ENCODE measurements at places on chromosomes 12 and 14. TPM values are rescaled to one million over a fixed set of nuclear protein-coding genes. Genes with fewer than 3 reads are reported as not detected.

DNA sequence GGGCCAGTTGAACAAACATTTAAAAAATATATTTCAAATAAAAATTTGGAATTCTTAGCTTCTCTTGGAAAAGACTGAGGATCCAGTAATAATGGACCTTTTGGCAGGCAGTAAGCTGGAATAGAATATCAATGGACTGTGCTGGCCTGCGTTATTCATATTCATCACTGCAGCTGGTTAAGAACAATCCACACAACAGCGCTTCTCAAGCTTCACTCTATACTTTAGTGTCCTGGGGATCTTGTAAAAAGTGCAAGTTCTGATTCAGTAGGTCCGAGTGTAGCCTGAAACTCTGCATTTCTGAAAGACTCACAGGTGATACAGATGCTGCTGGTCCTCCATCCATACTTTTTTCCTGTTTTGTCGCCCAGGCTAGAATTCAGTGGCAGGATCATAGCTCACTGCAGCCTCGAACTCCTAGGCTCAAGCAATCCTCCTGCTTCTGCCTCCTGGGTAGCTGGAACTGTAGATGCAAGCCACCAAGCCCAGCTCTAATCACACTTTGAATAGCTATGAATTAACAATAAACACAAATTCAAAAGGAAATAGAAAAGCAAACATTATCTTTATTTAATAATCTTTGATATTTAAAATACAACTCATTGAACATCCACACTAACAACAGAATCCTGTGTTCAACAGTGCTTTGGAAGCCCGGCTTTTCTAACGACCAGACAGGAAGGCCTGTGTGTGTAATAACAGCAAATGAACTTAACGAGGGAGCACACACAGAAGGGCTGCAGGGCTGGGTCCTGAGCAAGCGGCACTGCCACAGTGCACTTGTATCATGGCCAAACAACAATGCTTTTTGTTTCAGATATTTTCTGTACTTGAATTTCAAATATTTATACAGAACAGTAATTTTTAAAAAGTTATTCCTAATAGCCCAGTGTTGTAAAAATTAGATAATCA is 18.4 kb upstream of the TRIP11 start:
- no peak for DNase-seq

DNA sequence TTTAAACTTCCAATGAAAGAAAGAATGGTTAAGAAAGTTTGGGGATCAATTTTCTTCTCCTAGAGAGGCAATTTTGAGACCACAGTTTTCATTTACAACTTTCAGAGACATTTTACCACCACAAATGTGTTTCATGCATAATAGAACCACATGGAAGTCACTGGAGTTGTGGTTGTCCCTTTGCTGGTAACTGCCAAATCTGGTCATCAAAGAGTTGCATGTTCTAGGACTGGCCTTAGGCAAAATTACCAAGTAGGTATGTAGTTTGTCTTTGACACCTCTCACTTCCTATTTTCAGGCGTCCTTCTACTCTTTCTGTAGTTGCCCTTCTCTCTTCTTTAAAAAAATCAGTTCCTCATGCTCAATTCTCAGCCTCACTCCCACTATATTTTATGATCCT is 54.3 kb upstream of the TMX1 start:
- DNase-seq: no peak

DNA sequence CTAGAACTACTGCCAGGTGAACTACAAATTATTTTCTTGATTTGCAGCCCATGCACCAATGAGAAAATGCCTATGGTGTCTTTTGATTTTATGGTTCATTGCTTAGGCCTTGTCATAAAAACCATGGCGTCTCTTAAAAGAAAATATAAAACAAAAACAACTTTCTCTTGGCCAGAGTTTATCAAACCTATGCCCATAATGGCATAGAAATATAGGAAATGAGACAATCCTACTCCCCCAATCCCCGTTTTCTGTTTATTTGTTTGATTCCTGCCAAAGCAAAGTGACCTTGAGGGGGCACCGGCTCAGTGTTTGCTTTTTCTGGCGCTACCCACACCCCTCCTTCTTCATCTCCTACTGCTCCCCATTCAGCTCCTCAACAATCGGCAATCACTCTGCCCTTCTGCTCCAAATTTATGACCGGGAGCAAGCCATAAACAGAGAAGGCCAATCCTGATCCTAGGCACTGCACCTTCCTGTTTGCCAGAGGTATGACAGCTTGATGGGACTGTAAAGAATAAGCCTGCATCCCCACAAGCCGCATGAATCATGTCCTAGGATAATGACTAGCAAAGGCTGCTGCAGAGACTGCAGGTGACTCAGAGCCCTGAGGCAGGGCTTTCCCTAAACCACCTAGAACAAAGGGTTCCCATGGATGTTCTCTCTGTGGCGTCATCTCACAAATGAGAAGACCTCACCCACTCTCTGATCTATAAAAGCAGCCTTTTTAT is 874.9 kb downstream of the NRXN3 start:
- no peak for DNase-seq

DNA sequence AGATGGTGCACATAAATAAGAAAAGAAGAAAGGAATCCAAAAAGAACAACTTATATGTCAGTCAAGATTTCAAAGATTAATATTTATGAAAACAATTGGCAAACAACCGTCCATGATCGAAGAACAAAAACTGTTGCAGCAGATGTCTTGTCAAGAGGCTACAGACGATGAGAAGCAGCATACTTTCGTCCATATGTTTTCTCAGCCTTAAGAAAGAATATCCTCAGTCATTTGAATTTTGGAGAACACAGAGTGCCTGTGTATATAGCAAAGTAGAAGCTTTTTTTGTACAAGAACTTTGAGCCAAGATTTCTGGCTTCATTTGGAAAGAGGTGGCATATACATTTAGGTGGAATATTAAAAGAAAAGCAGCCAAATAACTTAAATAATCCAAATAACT is 297.2 kb downstream of the ITPR2 start:
- no peak for DNase-seq

DNA sequence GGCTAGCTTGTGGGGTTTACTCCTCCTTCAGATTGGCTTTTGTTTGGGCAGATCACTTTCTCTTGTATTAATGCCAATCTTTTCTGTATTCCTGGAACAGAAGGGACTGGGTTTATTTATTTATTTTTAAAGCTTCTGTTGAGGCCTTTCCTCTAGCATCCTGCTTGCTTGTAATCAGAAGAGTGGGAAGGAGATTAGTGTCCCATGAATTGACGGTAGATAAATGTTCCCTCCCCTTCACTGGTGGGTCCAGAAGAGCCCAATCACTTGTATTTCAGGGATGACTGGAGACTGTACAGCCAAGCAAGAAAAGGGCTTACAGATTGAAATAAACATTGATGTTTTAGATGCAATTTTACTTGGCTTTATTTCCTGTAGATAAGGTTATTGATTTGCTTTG is 71.0 kb downstream of the LIN52 start:
- no peak for DNase-seq

- no peak for DNase-seq
Observed at GRCh38 chr14:95519699-95520098, 3.2 kb upstream of the SYNE3 start.

DNA sequence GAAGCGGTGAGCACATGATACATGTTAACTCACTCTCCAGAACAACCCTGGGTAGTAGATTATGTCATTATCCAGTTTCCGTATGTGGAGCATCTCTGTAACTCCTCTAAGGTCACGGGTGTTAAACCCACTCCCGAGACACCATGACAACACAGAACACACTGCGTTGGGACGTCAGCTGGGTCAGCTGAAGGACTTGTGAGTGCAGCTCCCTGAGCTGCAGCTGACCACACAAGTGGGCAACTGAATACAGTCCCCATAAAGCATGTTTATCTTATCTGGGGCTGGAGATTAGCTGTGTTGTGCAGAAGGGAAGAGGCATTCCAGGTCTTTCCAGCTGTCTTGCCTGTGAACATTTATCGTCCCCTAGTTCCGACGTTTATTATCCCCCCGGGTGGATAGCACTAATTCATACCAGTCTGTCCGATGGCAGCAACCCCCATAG is 211.5 kb downstream of the CHST11 start:
- DNase-seq: no peak

- no peak for DNase-seq
Observed at GRCh38 chr14:68752271-68753006, 40.4 kb downstream of the ZFP36L1 start.

DNA sequence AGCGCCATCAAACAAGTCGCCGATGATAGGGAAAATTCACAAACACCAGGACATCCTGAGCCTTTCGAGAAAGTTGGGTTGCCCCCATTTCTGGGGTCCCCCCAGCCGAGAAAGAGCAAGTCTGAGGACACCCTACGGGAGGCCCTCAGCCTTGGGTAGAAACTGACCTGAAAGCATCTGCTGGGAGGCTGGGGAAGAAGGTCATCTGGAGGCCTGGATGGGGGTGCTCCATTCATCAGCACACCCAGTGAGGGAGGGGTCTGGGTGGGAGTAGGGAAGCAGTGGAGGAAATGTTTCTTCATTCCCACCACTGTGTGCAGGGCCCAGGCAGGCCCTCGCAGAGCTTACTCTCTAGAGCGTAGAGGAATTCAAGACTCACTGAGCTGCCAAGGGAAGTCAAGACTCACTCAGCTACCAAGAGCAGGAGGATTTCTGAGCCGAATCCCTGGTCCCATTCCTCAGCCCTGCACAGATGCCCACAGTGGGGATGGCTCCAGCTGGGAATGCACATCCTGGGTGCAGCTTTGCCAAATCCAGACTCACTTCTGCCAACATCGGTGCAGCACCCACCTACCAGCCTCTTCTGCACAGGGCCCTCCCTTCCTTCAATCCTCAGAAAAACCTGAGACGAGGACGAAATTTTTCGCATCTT is 38.1 kb downstream of the DIO3 start:
- peak; percentile 53 for DNase-seq

- DNase-seq: no peak
Observed at GRCh38 chr12:527241-527640, 67.5 kb downstream of the B4GALNT3 start.

GRCh38 chr12:114726092-114726710 is 42.2 kb upstream of the TBX3 start:
- DNase-seq: no peak

DNA sequence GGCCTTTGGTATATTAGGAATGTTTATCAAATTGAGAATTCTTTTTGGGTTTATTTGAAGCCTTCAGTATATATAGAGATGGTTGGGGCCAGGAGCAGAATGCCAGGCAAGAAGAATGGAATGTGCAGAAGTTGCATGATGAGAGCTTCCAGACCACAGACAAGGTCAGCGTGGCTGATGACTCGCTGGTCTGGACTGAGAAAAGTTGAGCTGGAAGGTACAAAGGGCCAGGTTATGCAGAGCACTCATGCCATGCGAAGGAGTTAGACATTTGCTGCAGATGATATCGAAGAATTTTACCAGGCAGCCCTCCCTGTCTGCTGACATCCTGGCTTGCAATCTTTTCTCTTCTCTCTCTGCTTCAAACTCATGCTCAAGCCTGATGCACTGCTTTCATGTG is 196.2 kb upstream of the ARHGAP5 start:
- DNase-seq: no peak

GRCh38 chr12:48280572-48280971 is 70.1 kb downstream of the ZNF641 start:
- no peak for DNase-seq

GRCh38 chr12:118034429-118035189 is 18.1 kb downstream of the RFC5 start:
- no peak for DNase-seq

- DNase-seq: no peak
Observed at GRCh38 chr12:3728686-3729085, 24.2 kb downstream of the CRACR2A start.

- DNase-seq: no peak
Observed at GRCh38 chr14:88037325-88037724, 32.4 kb downstream of the GPR65 start.

- DNase-seq: no peak
Observed at GRCh38 chr12:54126696-54127537, 61.9 kb downstream of the SMUG1 start.

DNA sequence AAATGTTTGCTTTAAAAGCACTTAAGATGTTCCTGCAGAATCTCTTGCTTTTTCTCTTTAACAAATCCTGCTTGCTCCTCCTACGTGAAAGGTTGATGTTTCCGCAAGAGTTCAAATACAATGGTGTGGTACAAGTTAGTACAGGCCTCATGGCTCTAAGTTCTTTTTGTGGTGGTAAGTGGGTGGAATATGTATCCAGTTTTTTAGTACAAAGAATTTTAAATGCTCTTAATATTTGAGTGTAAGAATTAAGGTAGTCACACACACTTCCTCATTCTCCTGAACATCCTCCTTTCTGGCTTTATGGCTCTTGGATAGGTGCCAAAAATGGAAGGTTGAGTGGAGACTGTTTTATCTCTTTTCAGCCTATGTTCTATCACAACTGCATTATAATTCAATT is 1.8 kb downstream of the OTOGL start:
- no peak for DNase-seq

- DNase-seq: no peak
Observed at GRCh38 chr14:53399057-53399456, 245.9 kb upstream of the DDHD1 start.

DNA sequence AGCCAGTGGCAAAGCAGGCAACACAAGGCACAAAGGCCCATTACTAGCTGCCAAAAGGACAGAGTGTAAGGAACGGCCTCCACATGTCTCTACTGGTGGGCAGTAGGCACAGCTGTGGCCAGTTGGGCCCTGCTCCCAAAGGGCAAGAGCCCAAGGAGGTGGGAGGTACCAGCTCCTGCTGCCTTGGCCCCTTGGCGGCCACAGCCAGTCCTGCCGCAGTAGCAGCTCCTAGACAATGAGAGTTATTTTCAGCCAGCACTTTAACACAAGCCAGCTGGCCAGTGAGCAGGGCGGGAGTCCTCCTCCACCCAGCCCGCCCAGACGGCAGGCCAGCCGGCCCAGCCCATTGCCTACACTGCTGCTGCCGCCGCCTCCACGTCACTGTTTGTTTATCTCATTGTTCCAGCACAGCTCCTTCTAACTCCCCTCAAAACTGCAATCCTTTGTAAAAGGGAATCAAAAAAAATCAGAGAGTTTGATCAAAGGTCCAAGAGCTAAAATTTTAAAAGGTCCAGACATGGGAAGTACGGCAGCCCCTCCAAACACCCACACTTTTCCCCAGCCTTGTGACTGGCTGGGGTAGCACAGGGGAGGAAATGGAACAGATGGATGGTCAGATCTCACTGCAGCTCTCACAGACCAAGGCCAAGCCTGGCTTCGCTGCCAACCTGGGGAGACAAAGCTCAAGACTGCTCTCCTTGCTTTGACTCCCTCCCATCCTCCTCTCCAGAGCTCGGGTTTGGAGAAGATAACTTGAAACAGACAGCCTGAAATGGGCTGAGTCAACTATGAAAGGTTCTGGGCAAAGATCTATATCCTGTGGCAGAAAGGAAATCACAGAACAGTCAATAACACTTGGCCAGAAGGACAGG is 33.5 kb downstream of the FMNL3 start:
- peak; percentile 95 for DNase-seq

GRCh38 chr14:58839233-58839632 is 201.5 kb downstream of the DACT1 start:
- no peak for DNase-seq

The YBX3 gene
- 594 TPM for total RNA-seq

The SLC38A4 gene
- 0.17 TPM for total RNA-seq

The ADSS1 gene
- total RNA-seq: 5.3 TPM

The LUM gene
- 45.2 TPM for total RNA-seq

The PLBD1 gene
- total RNA-seq: 6.9 TPM

The SCN8A gene
- 0.29 TPM for total RNA-seq

The STYK1 gene
- total RNA-seq: 1.2 TPM

The PLEKHH1 gene
- total RNA-seq: 3.8 TPM

The PLEKHG7 gene
- not detected for total RNA-seq

The WNT5B gene
- 62.3 TPM for total RNA-seq

The MYF5 gene
- total RNA-seq: not detected
